A673 (cell line): ENCODE measurements at places on chromosomes 2 and 18.

DNA sequence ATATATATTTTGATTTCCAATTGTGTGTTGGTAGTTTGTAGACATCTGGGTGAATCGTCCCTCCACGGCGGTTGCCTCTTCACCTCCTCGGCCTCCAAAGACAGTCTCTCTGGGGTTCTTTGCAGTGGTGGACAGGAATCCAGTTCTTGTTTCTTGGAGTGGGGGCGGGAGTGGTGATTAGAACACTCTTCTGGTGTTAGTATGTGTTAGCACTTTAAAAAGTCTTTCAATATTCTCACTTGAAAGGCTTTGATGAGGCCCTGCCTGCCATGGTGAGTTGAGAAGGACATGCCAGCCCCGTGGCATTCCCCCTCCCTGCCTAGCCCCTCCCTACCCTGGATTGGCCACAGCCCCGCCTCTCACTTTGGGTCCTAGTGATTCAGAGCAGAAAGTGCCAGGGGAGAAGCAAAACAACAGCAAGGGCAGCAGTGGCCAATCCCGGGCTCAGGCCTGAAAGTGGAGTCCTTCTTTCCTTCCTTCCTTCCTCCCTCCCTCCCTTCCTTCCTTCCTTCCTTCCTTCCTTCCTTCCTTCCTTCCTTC is 316.8 kb upstream of the HS6ST1 start:
- peak; percentile 83 for DNase-seq

DNA sequence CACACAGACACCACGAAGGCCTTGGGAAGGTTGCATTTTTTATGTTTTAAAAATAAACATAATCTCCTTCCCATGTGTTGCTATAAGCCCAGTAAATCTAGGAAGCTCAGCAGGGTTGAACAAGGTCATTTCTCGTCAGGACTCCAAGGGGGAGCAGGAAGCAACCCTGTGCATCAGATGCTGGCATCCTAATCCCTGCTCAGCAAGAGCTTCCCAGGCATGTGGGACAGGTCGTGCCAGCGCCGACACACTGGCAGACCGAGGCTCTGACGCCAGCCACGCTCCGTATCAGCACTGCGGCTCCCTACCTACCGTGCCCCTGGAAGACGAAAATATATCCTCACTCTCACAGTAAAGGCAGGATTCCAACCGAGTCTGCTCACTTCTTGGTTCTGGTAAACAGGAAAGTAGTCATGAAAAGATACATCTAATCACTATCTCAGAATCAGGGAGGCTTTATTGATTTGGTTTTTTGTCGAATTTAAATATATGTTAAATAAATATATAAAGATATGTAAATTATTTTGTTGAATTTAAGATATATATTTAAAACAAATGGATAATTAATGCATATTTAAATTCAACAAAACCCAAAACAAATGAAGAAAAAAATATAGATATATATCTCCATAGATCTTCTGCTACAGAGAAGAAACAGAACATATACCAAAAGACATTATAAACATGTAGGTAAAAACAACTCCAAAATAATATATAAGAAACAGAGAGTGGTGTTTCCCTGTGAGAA is 61.4 kb downstream of the TXNL1 start:
- peak; percentile 38 for DNase-seq

- peak; percentile 23 for DNase-seq
These were observed 721 bp upstream of the EHD3 start for GRCh38 chr2:31233231-31233630.

DNA sequence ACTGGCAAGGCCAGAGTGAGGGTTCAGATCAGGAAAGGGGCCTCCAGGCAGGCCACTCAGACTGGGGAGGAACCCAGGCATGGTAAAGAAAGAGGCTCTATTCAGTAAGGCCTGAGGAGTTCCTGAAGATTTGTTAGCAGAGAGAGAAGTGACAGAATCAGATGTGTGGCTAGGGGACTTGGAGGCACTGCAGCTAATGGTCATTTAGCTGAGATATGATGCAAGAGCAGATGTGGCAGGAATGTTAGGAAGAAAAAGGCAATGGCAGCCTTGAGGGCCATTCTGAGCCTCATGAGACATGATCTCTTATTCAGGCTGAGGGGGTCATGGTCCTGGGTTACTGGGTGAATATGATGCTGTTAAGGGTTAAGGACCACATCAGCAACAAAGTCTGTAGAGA is 73.4 kb downstream of the CCDC93 start:
- no peak for DNase-seq

GRCh38 chr2:57918126-57918525 is 128.5 kb upstream of the VRK2 start:
- DNase-seq: no peak

DNA sequence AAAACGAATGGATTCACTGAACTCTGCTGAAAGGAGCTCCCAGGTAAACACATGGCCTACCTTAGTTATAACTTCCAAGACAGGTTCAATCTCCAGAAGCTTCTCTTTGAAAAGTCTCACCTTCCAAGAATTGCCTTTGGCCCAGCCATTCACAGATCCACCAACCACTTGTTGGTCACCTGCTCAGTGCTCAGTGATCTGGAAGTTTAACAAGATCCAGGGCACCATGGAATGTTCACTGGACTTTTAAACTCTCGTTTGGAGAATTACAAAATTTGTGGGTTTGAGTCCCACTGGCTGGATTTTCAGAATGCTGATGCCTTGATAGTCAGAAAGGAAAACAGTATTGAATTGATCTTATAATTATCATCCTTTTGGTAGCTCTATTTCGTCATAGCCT is 9.4 kb downstream of the GPR39 start:
- DNase-seq: no peak

DNA sequence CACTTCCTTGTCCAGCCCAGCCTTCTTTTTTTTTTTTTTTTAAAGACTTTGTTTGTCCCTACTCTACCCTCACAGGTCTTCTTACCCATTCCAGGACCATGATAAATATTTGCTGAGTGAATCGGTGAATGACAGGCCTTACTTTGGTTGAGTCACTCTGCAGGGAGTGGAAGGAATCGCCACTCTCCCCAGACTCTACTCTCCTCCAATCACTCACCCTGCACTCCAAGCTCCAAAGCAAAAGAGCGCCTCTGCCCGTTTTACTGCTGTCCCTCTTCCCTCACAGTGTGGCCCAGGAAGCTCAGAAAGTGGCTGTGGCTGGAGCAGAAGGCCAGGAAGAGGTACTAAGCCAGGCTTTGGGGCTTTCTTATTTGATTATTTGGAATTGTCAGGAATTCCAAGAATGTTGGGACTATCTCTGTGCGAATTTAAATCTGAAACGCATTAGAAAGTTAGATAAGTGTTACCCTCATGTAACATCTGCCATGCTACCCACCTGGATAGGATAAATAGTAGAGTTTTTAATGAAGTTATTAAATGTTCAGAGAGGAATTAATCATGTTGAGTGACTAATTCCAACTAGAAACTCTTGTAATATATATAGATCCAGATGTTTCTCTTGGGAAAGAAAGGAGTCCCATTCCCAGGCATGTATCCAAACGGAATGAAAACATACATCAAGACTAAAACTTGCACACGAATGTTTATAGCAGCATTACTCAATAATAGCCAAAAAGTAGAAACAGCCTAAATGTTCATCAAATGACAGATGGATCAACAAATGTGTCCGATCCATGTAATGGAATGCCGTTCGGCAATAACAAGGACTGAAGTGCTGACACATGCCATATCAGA is 43.0 kb upstream of the CHMP1B start:
- no peak for DNase-seq

- no peak for DNase-seq
These were observed 16.4 kb downstream of the MAL start for GRCh38 chr2:95041824-95042442.

- no peak for DNase-seq
These were observed 948.3 kb downstream of the CNTNAP5 start for GRCh38 chr2:124973396-124973795.

DNA sequence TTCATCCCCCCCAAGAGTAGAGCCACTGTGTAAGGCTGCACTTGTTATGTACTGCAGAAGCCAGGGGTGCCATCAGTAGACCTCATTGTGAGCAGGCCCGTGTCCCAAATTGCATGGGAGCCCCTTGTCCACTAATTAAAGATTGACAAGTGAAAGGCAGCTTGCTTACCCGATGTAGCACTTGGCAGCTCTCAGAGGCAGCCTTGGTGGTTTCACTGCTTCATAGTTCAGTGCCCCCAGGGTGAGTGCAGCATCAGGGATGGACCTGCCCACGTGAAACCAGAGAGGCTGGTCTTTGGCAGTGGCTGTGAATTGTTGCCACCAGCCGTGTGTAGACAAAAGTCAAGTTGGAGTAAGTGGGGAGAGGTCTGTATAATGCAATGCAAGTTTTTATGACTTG is 13.3 kb downstream of the TUBB6 start:
- DNase-seq: no peak

GRCh38 chr2:117470311-117471095 is 344.0 kb upstream of the DDX18 start:
- peak; percentile 63 for DNase-seq
